Smooth muscle cell of the umbilical artery (primary cell): ENCODE measurements at places on chromosomes 12 and 14. TPM values are rescaled to one million over a fixed set of nuclear protein-coding genes. Genes with fewer than 3 reads are reported as not detected.

The ST8SIA1 gene
- under 0.01 TPM in 1 of 2 replicates, not detected in the other for total RNA-seq

The RHOJ gene
- 3.5 and 4.2 TPM in 2 replicates for total RNA-seq

The SCNN1A gene
- total RNA-seq = 0.28 and 0.30 TPM in 2 replicates

The CCND2 gene
- total RNA-seq = 105 and 204 TPM in 2 replicates

The FAM177A1 gene
- total RNA-seq = 53.7 and 70.6 TPM in 2 replicates

The PROX2 gene
- not detected in 2 replicates for total RNA-seq

The SRGAP1 gene
- 6.2 and 28.0 TPM in 2 replicates for total RNA-seq

The TMEM253 gene
- not detected in 2 replicates for total RNA-seq

The ADIPOR2 gene
- total RNA-seq = 34.7 and 36.7 TPM in 2 replicates

The EPYC gene
- not detected in 2 replicates for total RNA-seq

The ADAM21 gene
- 0.30 and 0.37 TPM in 2 replicates for total RNA-seq

The TRPV4 gene
- total RNA-seq = 0.30 and 0.32 TPM in 2 replicates

The KRT85 gene
- total RNA-seq = not detected in 2 replicates

The OXA1L gene
- total RNA-seq = 30.3 and 39.1 TPM in 2 replicates

The MYF6 gene
- total RNA-seq = not detected in 2 replicates

The CLEC2D gene
- 4.2 and 5.9 TPM in 2 replicates for total RNA-seq

The KRT79 gene
- total RNA-seq = not detected in 2 replicates

The CCDC177 gene
- total RNA-seq = not detected in 2 replicates

The COCH gene
- total RNA-seq = 0.32 TPM in 1 of 2 replicates, not detected in the other

The KRT75 gene
- total RNA-seq = not detected in 2 replicates

The NRL gene
- 0.30 and 0.69 TPM in 2 replicates for total RNA-seq

The PPFIA2 gene
- total RNA-seq = 0.42 TPM in 1 of 2 replicates, not detected in the other

The PLA2G1B gene
- not detected in 2 replicates for total RNA-seq

The IL26 gene
- not detected in 2 replicates for total RNA-seq

The ZDHHC22 gene
- total RNA-seq = not detected in 2 replicates

The UBE3B gene
- total RNA-seq = 53.4 and 83.6 TPM in 2 replicates

The CACNA2D4 gene
- not detected in 2 replicates for total RNA-seq

The ZFP36L1 gene
- total RNA-seq = 102 and 167 TPM in 2 replicates

The TAS2R43 gene
- 3.3 TPM in 1 of 2 replicates, not detected in the other for total RNA-seq

The ZCRB1 gene
- total RNA-seq = 19.6 and 24.2 TPM in 2 replicates

The SLC39A9 gene
- 121 and 198 TPM in 2 replicates for total RNA-seq

The ANKRD52 gene
- 25.8 and 46.2 TPM in 2 replicates for total RNA-seq

The CD69 gene
- not detected in 2 replicates for total RNA-seq

The SUSD6 gene
- total RNA-seq = 16.4 and 17.8 TPM in 2 replicates

The RAD51AP1 gene
- total RNA-seq = 1.8 and 13.3 TPM in 2 replicates

The ADCY4 gene
- 0.59 and 0.97 TPM in 2 replicates for total RNA-seq

The KLRB1 gene
- total RNA-seq = not detected in 2 replicates

The MAGOHB gene
- 21.4 and 22.7 TPM in 2 replicates for total RNA-seq
